ENCODE measurements at places on chromosomes 6 and 20. TPM values are rescaled to one million over a fixed set of nuclear protein-coding genes. Genes with fewer than 3 reads are reported as not detected.

DNA sequence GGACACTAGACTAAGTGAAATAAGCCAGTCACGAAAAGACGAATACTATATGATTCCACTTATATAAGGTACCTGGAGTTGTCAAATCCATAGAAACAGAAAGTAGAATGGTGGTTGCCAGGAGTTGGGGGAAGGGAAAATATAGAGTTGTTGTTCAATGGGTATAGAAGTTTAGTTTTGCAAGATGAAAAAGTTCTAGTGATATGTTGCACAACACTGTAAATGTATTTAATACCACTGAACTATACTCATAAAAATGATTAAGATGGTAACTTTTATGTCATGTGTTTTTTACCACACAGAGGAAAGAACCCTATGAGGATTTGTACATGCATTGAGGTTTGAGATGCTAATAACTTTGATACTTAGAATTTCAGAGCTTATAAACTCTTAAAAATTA is 46.0 kb upstream of the TRAM2 start:
- no peak for DNase-seq

GRCh38 chr6:149455031-149455732 is 29.6 kb downstream of the ZC3H12D start:
- DNase-seq: no peak

DNA sequence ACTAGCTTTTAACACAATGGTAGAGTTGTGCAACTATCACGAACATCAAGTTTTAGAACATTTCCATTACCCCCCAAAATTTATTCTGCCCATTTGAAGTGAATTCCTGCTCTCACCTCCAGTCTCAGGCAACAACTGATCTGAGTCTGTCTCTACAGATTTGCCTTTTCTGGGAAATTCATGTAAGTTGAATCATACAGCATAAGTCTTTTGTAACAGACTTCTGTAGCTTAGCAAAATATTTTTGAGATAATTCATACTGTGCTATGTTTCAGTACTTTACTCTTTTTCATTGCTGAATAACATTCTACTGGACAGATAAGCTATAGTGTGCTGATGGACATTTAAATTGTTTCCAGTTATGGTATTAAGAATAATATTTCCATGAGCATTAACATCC is 447.3 kb upstream of the GJE1 start:
- DNase-seq: no peak

DNA sequence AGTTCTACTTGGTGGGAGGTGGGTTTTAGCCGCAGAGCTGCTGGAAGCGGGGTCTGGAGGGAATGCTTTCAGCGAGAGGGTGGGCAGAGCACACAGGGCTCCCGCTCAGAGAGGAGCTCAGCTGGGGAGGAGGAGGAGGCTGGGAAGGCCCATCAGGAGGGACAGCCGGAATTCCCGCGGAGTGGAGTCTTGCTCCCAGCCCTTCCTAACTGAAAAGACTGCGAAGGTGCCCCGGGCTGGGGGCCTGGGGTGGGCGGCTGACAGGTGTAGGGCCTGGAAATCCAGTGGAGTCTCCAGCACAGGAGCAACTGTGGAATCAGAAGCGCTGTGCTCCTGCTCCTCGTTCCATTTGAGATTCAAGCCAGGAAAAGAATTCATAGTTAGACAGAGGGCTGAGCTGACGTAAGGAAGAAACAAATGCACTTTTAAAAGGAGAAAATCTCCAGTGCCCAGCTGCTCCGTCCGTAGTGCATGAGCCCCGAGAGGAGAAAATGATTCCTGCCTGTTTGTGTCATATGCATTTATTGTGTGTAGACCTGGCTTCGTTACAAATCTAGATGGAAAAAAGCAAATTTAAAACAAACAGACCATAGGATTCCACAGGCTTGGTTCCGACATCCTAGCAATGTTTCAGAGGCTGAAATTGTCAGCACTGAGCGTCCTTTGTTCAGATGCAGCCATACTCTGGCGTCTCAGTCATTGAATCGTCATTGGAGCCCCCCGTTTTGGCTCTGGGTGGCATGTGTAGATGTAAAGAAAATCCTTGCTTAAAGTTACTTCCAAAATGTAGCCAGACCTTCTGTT is 197.7 kb downstream of the SMOC2 start:
- no peak for DNase-seq

- no peak for DNase-seq
These were observed 22.5 kb downstream of the SLC52A3 start for GRCh38 chr20:745683-746301.

DNA sequence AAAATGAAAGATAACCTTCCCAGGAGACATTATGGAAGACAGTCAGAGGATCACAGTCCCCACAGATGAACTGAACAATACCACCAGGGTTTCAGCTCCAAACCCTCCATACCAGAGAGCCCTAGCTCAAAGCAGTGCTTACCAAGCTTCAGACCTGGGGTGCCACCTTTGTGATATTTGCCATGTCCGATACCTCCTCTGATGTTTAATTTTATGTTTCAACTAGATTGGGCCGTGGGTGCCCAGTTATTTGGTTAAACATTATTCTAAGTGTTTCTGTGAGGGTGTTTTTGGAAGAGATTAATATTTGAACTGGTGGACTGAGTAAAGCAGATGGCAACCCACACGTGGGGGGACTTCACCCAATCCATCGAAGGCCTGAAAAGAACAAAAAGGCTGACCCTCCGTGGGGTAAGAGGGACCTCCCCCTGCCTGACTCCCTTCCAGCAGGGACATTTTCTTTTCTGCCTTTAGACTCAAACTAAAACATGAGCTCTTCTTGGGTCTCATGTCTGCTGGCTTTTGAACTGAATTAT is 11.8 kb downstream of the SCML4 start:
- no peak for DNase-seq

- DNase-seq: no peak
These were observed 49.3 kb downstream of the RIN2 start for GRCh38 chr20:19807191-19807945.

- peak; percentile 57 for DNase-seq
These were observed 69.6 kb downstream of the JAG1 start for GRCh38 chr20:10603971-10604864.

GRCh38 chr6:17429383-17430061 is 36.1 kb downstream of the CAP2 start:
- DNase-seq: peak; percentile 5

GRCh38 chr20:41392295-41392694 is 25.7 kb upstream of the EMILIN3 start:
- no peak for DNase-seq

DNA sequence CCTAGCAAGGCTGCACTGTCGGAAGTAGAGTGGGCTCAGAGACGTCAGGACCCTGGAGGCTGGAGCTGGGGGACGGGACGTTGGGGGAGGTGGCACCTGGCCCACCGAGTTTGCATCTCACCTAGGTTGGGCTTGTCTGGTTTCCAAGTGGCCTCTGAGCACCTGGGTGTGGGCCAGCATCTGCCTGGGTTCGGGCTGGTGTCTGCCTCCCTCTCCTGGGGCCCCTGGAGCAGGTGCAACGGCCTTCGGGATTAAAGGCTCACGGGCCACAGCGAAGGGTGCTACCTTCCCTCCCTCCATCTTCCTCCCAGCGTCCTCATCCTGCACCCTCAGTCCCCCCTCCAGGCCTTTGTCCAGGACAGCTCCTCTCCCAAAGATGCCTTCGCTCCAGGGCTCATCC is 6.0 kb downstream of the HRH3 start:
- DNase-seq: no peak

DNA sequence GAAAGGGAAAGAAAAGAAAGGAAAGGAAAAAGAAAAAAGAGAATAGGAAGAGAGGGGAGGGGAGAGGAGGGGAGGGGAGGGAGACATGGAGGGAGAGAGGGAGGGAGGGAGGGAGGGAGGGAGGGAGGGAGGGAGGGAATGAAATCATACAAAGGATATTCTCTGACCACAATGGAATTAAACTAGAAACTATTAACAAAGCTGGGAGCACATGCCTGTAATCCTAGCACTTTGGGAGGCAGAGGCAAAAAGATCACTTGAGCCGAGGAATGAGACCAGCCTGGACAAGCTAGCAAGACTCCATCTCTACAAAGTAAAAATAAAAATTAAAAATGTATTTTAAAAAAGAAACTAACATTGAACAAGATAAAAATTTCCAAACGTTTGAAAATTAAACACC is 62.8 kb downstream of the ILRUN start:
- DNase-seq: no peak

- no peak for DNase-seq
These were observed 770 bp downstream of the KIF3B start for GRCh38 chr20:32278199-32278643.

DNA sequence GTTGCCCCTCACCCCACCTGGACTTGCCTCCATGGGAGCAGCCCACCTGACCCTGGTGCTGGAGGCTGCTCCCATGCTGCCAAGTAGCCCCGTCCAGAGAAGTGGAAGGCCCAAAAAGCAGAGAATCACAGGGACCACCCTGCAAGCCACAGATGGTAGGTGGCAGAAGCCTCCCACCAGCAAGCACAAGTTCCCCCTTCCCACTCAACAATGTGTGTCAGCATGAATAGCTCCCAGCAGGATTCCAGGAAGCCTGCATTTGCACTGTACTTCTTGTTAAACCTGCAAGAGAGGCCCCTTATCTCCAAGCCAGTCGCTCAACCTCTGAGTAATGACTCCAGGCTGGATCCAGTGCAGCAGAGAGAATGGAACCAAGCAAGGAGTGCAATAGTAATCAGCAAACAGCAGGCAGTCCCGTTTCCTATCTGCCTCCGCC is 180.8 kb upstream of the CST7 start:
- no peak for DNase-seq

DNA sequence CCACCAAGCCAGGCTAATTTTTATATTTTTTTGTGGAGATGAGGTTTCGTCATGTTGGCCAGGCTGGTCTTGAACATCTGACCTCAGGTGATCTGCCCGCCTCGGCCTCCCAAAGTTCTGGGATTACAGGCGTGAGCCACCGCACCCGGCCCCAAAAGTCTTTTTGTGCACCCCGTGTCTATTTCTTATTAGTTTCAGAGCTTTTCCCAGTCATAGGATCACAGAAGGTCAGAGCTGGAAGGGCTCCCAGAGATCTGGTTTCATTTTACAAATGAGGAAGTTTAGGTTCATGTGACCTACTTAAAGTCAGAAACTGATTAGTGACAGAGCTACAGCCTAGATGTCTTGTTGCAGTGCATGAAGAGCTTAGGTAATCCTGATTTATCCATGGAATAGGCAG is 1.6 kb upstream of the OGFRL1 start:
- DNase-seq: no peak

- no peak for DNase-seq
These were observed 477.2 kb downstream of the EYS start for GRCh38 chr6:65229825-65230224.

GRCh38 chr6:30844118-30844535 is 40.2 kb upstream of the DDR1 start:
- DNase-seq: peak; percentile 21

DNA sequence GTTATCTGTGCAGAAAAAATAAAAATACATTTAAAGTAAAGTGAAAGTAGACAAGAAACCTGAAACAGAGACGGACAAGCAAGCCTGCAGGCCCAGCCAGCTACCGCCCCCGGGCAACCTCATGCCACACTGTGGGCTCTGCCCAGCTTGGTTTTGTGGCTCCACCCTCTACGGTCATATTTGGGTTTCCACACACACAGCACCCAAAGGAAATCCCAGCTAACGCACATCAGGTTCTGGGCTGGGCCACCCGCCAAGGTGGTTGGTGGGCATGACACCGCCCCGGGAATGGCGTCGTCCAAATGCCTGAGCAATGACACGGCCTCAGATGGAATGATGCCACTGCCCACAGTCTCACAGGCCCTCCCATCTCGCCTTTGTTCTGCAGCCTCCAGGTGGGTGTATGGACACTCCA is 22.9 kb downstream of the FAM110A start:
- peak; percentile 94 for DNase-seq

DNA sequence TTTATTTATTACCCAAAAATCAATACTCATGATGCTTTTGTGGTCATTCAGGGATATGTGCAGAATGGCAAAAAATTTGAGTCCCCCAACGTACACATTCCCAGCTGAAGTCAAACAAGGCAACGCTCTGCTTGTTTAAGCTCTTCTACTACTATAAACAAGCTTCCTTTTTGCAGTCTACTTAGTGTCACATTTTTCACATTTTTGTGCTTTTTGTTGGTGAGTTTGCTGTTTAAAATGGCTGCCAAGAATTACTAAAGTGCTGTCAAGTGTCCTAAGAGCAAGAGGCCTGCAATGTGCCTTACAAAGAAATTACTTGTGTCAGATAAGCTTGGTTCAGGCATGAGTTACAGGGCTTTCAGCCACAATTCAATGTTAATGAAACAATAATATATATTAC is 2.1 kb downstream of the WFDC8 start:
- no peak for DNase-seq

GRCh38 chr6:33826537-33826936 is 22.7 kb upstream of the MLN start:
- DNase-seq: no peak

DNA sequence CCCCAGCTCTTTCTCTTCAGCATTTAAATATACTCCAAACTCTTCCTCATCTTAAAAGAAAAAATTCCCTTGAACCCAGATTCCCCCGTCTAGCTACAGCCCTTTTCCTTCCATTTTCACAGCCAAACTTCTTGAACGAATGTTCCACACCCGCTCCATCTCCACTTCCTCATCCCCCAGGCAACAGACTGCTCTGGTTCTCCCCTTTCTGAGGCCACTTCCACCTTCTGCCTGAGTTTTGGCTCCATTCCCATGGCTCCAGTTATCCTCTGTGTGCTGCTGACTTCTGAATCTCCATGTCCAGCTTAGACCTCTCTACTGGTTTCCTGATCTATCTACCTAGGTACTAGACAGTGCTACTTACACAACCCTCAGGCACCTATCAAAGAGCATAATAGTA is 106.4 kb downstream of the RALGAPA2 start:
- no peak for DNase-seq

DNA sequence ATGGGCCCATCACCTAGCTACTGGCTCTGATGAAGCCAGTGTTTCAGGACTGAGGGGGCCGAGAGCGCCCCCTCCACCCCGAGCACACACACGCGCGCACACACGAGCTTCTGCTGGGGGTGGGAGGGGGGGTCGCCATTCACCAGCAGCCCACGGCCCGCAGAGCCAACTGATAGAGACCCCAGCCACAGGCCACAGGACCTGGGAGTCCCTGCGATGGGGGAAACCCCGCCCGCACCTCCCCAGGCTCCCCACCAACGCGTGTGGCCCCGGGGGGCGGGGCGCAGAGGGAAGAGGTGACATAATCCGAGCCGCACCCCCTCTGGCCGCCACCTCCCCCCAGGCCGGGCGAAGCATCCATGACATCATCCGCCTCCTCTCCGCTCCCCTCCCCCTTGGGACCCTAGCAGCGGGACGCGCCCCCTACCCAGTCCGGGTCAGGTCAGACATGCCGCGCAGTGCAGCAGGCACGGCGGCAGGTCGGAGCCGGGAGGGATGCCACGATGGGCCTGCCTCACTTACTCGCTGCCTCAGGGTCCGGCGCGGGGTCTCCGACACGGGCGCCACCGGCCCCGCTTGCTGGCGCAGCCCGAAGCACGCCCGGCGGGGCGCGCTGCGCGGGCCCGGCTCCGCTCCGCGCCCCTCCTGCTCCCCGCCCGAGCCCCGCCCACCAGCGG is at the start of gene LZTS3:
Gene LZTS3, minus strand, starts transcription at position 617 of the 677 bp plus-strand sequence. CDS start 6,386 bp downstream, outside the sequence.
- DNase-seq: peak; percentile 37

METTL24 gene
- not detected for total RNA-seq

TCF21 gene
- total RNA-seq: 20.4 TPM

TSBP1 gene
- total RNA-seq: not detected

IPCEF1 gene
- not detected for total RNA-seq

ENTPD6 gene
- total RNA-seq: 41.4 TPM

HUS1B gene
- 0.22 TPM for total RNA-seq

OR12D3 gene
- total RNA-seq: not detected

PFDN4 gene
- 339 TPM for total RNA-seq
